Naive thymus-derived CD8-positive, alpha-beta T cell (primary cell): ENCODE measurements at places on chromosomes 11 and 22. TPM values are rescaled to one million over a fixed set of nuclear protein-coding genes. Genes with fewer than 3 reads are reported as not detected.
A peak's percentile ranks its signal among the peaks of the same experiment; 100 is the strongest.

The ADAMTS8 gene
- not detected for total RNA-seq

The HEPHL1 gene
- not detected for total RNA-seq

The SLC25A1 gene
- 36.3 TPM for total RNA-seq

The TRIM49D1 gene
- not detected for total RNA-seq

- H3K4me1 ChIP-seq, result no peaks in the 10 kb centered on the region
- no peak for DNase-seq
- no peaks in the 10 kb centered on the region for H3K27me3 ChIP-seq
- no peak overlapping the region for H3K27ac ChIP-seq
- H3K4me3 ChIP-seq, result no peak overlapping the region
Observed at GRCh38 chr11:28842716-28843115, 734.5 kb downstream of the METTL15 start.

DNA sequence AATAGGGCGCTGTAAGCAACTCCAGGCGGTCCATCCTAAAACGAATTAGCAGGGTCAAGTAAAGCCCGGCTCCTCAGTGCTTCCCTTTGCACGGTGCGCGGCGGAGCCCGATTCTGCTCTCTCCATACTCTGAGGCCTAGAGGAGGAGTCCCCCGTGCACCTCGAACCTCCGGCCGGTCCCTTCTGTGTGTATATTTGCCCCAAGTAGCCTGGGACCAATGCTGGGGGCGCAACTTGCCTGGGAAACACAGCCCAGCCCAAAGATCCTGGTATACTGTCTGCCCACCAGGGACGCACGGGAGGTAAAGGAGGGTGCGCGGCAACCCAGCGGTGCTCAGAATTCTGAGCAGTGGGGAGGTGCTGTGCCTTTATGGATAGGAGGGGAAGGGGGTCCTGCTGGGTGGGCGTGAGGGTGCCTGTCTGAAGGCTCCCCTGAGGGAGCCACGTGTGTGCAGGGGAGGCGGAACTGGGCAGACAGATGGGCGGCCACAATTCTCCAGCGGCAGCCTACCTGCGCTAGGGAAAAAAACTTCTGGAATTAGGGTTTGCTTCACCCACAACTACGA is 4.8 kb upstream of the TBX1 start:
- H3K27ac ChIP-seq, result no peak overlapping the region
- peaks cover 8% of the 10 kb centered on the region for H3K36me3 ChIP-seq
- H3K27me3 ChIP-seq, result peaks cover 37% of the 10 kb centered on the region
- H3K4me1 ChIP-seq, result peaks cover 21% of the 10 kb centered on the region

DNA sequence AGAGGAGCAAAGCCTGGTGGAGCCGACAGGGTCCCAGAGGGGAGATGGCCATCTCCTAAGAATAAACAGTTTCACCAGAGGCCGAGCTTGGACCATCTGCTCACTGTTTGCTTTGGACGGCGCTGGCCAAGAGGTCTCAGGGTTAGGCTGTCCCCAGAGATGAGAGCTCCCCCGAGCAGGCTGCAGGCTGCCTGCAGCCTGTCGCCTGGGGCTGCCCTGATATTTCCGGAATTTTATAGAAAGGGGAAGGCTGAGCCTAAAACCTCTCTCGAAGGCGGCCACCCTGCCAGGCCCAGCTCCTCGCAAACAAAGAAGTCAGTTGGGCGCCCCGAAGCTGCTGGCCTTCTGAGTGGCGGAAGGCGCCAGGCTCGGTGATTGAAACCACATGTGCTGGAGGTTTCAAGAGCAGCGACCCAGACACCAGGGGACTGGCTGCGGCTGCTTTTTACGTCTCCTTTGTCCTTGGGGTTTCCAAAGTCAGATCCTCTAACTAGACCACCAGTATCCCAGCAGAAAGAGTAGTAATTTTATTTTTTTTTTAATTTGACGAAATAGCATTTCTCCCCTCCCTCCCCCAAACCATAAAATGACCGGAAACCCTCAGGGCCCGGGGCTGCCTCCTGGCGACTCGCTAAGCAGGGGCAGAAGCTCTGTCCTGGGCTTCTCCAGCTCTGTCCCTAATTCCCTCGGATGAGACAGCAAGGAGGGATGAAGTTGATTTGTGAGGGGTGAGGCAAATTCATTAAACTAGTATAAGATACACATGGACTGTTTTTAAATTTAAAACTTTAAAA is 57.4 kb downstream of the CLMP start:
- H3K36me3 ChIP-seq, result no peaks in the 10 kb centered on the region
- H3K4me1 ChIP-seq, result peaks cover 8% of the 10 kb centered on the region
- peaks cover 4% of the 10 kb centered on the region for H3K27me3 ChIP-seq
- H3K4me3 ChIP-seq, result peak overlapping the region; percentile 31
- H3K27ac ChIP-seq, result no peak overlapping the region

DNA sequence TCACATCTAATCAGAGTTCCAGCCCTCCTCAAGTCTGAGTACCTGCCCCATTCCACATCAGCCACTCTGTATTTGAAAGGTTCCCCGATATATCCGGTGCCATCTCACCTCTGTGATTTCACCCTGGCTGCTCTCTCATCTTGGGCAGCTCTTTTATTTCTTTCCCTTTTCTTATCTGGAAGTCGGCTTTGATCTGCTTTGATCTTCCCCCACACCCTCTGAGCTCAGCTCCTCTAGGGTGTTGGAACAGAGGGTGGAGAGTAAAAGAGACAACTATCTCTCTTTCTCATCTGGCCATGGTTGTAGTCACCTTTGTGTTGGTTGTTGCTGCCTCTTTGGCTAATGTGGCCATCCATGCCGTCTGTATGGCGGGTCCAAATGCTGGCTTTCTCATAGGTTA is 108.3 kb downstream of the ENTHD1 start:
- H3K4me1 ChIP-seq, result peaks cover 7% of the 10 kb centered on the region
- no peak overlapping the region for H3K4me3 ChIP-seq
- no peaks in the 10 kb centered on the region for H3K27me3 ChIP-seq
- no peak for DNase-seq

DNA sequence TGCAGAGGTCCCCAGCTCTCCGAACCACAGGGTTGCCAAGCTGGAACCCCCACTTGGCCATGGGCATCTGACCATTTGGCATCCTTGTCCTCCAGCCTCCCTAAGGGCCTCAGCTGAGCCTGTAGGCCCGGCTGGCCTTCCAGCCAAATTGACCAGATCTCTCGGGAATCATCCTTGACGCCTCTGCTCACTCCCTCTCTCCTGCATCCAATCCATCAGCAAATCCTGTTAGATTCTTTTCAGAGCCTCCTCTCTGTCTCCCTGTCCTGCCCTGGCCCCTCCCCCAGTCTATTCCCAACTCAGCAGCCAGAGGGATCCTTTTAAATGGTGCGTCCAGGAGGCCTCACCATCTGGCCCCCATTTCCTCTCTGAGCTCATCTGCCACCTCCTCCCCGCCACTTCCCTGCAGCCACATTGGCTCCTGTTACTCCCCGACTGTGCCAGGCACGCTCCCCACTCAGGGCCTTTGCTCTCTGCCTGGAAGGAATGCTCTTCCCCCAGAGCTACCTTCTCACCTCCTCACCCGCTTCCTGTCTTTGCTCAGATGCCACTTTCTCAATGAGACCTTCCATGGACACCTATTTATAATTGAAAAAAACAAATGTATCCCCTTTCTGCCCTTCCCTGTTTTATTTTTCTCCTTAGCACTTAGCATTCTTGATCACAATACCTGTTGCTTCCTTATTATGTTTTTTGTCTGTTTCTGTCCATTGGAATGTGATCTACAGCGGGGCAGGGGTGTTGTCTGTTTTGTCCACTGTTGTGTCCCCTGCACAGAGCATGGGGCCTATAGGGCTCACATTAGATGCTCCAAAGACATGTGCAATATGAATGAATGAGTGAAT is 78.1 kb downstream of the NFAM1 start:
- H3K4me1 ChIP-seq, result no peaks in the 10 kb centered on the region
- H3K27me3 ChIP-seq, result no peaks in the 10 kb centered on the region
- DNase-seq, result no peak

GRCh38 chr11:11280826-11281225 is 72.2 kb downstream of the CSNK2A3 start:
- peaks cover 6% of the 10 kb centered on the region for H3K27me3 ChIP-seq
- no peak for DNase-seq

GRCh38 chr11:793556-793955 is 3.7 kb upstream of the CEND1 start:
- H3K4me1 ChIP-seq, result peaks cover 4% of the 10 kb centered on the region
- no peaks in the 10 kb centered on the region for H3K36me3 ChIP-seq
- H3K27me3 ChIP-seq, result peaks cover 5% of the 10 kb centered on the region
- no peak for DNase-seq
- H3K27ac ChIP-seq, result no peak overlapping the region
- no peak overlapping the region for H3K4me3 ChIP-seq

- no peak overlapping the region for H3K27ac ChIP-seq
- H3K36me3 ChIP-seq, result peaks cover 3% of the 10 kb centered on the region
- no peak overlapping the region for H3K4me3 ChIP-seq
- H3K4me1 ChIP-seq, result peaks cover 2% of the 10 kb centered on the region
- DNase-seq, result no peak
Observed at GRCh38 chr11:44870181-44870580, 80.5 kb downstream of the TP53I11 start.

DNA sequence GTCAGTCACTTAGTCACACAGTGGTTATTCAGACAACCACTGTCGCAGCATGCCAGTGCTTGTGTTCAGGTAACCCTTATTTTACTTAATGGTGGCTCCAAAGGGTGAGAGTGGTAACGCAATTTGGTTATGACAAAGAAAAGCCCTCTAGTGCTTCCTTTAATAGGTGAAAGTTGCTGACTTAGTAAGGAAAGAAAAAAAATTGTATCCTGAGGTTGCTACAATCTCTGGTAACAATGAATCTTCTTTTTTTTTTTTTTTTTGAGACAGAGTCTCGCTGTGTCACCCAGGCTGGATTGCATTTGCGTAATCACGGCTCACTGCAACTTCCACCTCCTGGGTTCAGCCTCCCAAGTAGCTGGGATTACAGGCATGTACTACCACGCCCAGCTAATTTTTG is 64.5 kb downstream of the C11orf91 start:
- H3K4me1 ChIP-seq, result no peaks in the 10 kb centered on the region
- DNase-seq, result no peak
- peaks cover 30% of the 10 kb centered on the region for H3K27me3 ChIP-seq
- H3K4me3 ChIP-seq, result no peak overlapping the region

- no peak overlapping the region for H3K4me3 ChIP-seq
- H3K36me3 ChIP-seq, result no peaks in the 10 kb centered on the region
Observed at GRCh38 chr11:108606495-108607160, 13.1 kb upstream of the EXPH5 start.

- peaks cover 7% of the 10 kb centered on the region for H3K36me3 ChIP-seq
- no peaks in the 10 kb centered on the region for H3K27me3 ChIP-seq
- no peak overlapping the region for H3K27ac ChIP-seq
Observed at GRCh38 chr22:37979782-37980181, 4.6 kb downstream of the SOX10 start.

DNA sequence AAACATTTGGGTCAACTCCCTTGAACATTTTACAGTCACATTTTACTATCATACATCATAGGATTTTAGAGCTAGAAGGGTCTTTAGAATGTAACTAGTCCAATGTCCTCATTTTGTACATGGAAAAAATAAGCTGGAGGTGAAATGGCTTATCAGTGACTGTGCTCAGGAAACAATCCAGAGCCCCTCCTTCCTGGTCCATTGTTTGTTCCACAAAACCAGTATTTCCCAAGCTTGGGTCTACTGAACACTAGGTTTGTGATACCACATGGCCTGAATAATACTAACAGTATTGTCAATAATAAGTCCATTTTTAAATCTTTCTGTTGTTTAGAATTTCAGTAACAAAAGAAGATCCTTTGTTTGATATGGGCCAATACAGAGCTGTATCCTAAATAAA is 27.1 kb downstream of the PDGFD start:
- H3K36me3 ChIP-seq, result no peaks in the 10 kb centered on the region
- DNase-seq, result no peak
- H3K4me1 ChIP-seq, result no peaks in the 10 kb centered on the region
- no peak overlapping the region for H3K27ac ChIP-seq

DNA sequence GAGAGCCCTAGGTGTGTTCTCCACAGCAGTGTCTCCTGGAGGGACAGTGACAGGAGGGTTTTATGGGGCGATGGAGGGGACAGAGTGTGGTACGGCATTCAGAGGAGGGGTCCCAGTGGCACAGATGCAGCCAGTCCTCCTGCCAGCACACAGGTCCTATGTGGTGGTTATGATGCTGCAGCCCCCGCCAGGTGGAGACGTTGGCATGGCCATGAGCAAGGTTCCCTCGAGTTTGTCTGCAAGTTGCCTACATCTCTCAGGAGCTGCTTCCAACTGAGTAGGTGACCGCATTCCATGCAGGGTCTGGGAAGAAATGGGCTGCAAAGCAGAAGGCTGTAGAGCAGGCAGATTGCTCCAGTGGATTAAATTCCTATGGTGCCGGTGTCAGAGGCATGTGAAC is 646.0 kb downstream of the TBC1D22A start:
- DNase-seq, result no peak
- H3K4me1 ChIP-seq, result no peaks in the 10 kb centered on the region
- H3K4me3 ChIP-seq, result no peak overlapping the region

GRCh38 chr22:27130906-27131305 is 473.5 kb downstream of the MIAT start:
- peaks cover 46% of the 10 kb centered on the region for H3K27me3 ChIP-seq
- no peak overlapping the region for H3K27ac ChIP-seq
- no peak for DNase-seq
- no peak overlapping the region for H3K4me3 ChIP-seq
- no peaks in the 10 kb centered on the region for H3K4me1 ChIP-seq

- H3K27ac ChIP-seq, result no peak overlapping the region
- no peak for DNase-seq
- H3K4me1 ChIP-seq, result no peaks in the 10 kb centered on the region
- H3K36me3 ChIP-seq, result no peaks in the 10 kb centered on the region
Observed at GRCh38 chr11:130691581-130691980, 224.7 kb downstream of the SNX19 start.

DNA sequence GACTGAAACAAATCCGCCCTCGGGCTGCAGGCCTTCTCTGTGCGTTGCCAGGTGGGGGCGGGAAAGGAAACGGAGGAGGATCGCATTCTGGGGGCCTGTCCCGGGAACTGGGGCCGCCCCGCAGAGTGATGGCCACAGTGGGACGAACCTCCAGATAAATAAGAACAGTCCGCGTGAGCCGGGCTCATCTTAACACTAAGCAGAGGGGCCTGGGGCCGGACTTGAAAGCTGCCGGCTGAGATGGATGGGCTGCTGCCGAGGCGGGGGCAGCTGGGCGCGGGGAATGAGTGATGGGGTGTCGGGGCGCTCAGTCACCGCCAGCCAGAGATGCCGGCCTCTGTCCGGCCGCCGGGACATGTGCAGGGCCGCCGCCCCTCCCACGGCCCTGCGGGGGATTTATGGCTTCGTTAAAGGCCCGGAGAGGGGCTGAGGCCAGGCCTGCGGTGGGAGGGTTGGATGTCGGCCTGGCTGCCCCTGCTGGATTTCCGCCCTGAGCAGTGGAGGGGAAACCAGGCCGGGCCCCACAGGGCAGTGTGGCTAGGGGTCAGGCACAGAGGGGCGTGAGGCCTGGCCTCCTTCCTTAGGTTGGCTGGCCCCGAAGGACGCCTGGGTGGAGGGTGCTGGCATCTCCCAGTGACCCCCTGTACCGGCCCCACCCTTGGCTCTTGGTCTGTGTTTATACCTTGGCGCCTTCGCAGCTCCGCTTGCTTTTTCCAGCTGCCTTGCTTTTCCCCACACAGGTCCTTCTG is 45.3 kb upstream of the CD82 start:
- H3K36me3 ChIP-seq, result no peaks in the 10 kb centered on the region
- H3K27ac ChIP-seq, result no peak overlapping the region
- no peak for DNase-seq
- no peak overlapping the region for H3K4me3 ChIP-seq
- H3K27me3 ChIP-seq, result peaks cover 17% of the 10 kb centered on the region

GRCh38 chr22:36586852-36587251 is 57.9 kb upstream of the EIF3D start:
- H3K27me3 ChIP-seq, result peaks cover 46% of the 10 kb centered on the region
- no peaks in the 10 kb centered on the region for H3K4me1 ChIP-seq
- no peaks in the 10 kb centered on the region for H3K36me3 ChIP-seq
- H3K4me3 ChIP-seq, result no peak overlapping the region
